ENCODE measurements at places on chromosomes 5 and 9.

DNA sequence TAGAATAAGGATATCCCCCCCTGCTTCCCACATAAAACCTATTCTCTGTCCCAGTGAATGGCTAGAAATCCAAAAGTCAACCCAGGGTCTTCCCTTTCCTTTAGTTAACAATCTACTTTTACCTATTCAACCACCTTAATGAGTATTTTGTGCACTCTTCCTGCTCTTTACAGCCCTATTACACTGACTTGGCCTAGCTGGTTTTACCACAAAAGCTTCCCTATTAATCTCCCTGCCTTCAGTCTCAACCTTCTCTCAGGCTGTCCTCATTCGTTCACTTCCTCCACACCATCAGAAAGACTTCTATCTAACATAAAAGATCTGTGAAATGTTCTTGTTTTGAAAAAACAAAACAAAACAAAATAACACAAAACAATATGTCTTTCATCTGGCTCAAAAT lies 16.2 kb downstream of the CTNNAL1 start:
- no peak for DNase-seq

DNA sequence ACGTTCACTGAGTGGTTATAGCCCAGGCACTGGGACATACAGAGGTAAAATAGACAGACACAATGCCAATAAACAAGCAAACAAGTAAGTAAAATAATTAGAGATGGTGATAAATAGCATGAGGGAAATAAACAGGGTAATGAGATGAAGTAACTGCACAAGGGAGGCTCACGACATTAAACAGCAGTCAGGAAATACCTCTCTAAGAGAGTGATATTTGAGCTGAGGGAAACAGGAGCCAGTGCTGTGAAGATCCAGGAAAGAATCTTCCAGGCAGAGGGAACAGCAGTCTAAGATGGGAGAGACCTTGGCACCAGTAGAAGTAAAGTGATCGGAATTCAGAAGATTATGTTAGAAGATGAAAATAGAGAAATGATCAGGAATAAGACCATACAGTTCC lies 279.4 kb downstream of the HINT1 start:
- no peak for DNase-seq

- DNase-seq = no peak
Observed at GRCh38 chr5:56140073-56140472, 93.1 kb downstream of the ANKRD55 start.

GRCh38 chr9:127130661-127131538 lies 8.5 kb upstream of the ANGPTL2 start:
- no peak for DNase-seq

- DNase-seq = no peak
Observed at GRCh38 chr5:97046270-97046982, 96.0 kb downstream of the LIX1 start.

- DNase-seq = no peak
Observed at GRCh38 chr5:2000591-2000990, 117.9 kb upstream of the IRX4 start.

GRCh38 chr5:178223828-178224335 lies 8.7 kb downstream of the PHYKPL start:
- no peak for DNase-seq

DNA sequence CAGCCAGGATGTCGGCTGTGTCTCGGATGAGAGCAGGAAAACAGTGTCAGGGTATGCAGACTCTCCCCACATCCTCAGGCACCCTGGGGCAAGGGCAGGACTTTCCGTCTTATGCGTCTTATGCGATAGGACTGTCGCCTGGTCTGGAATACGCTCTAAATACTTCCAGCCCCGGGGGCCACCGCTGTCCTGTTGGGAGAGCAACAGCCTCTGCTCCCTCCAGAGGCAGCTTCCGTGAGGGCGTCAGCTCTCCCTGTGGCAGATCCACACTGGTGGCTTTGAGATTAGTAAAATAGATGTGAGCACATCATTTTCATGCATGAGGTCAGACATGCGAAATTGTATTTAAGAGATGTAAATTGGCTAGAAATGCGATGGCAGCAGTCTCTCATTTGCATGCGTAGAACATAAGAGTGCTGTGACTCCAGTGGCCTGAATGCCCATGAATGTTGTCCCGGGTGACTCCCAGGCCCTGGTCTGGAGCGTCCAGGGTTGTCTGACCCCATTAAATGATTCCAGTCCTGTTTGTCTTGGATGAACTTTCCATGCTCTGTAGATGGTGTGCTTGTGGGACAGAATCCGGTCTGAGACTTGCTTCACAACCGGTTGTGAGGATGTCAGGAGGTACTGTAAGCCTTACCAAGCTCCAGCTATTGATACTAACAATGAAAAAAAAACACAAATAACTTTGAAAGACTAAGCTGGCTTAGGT lies 228.2 kb downstream of the SYK start:
- no peak for DNase-seq

DNA sequence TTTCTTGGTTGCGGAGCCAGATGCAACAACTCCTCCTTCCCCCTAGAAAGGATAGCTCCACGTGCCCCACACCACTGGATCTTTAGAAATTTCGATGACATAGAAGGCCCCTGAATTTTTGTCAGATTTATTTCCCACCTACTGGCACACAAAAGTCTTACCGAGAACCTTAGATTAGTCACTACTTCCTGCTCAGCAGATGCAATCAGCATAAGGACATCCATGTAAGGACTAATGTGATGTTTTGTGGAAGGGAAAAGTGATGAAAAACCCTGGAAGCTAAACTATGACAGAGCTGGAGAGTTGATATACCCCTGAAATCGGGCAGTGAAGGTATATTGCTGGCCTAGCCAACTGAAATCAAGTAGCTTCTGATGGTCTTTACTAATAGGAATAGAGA lies 125.5 kb upstream of the NFIL3 start:
- DNase-seq = no peak

- no peak for DNase-seq
Observed at GRCh38 chr5:142360051-142360498, 35.3 kb upstream of the SPRY4 start.

GRCh38 chr5:56175488-56175887 lies 57.6 kb downstream of the ANKRD55 start:
- no peak for DNase-seq
